ENCODE measurements at places on chromosomes 4 and X.

GRCh38 chrX:11143931-11144678 lies 33.0 kb downstream of the HCCS start:
- peak; percentile 11 for DNase-seq

GRCh38 chr4:87046121-87046551 lies 111.3 kb downstream of the AFF1 start:
- no peak for DNase-seq

GRCh38 chr4:102551958-102552565 lies 50.9 kb downstream of the NFKB1 start:
- DNase-seq, result no peak

DNA sequence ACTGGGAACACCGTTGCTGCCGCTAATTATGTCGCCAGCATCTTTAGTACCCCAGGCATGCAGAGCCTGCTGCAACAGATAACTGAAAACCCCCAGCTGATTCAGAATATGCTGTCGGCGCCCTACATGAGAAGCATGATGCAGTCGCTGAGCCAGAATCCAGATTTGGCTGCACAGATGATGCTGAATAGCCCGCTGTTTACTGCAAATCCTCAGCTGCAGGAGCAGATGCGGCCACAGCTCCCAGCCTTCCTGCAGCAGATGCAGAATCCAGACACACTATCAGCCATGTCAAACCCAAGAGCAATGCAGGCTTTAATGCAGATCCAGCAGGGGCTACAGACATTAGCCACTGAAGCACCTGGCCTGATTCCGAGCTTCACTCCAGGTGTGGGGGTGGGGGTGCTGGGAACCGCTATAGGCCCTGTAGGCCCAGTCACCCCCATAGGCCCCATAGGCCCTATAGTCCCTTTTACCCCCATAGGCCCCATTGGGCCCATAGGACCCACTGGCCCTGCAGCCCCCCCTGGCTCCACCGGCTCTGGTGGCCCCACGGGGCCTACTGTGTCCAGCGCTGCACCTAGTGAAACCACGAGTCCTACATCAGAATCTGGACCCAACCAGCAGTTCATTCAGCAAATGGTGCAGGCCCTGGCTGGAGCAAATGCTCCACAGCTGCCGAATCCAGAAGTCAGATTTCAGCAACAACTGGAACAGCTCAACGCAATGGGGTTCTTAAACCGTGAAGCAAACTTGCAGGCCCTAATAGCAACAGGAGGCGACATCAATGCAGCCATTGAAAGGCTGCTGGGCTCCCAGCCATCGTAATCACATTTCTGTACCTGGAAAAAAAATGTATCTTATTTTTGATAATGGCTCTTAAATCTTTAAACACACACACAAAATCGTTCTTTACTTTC lies 1.8 kb downstream of the UBQLN2 start:
- DNase-seq, result no peak

GRCh38 chrX:13397878-13398818 lies 78.3 kb upstream of the ATXN3L start:
- DNase-seq, result no peak

DNA sequence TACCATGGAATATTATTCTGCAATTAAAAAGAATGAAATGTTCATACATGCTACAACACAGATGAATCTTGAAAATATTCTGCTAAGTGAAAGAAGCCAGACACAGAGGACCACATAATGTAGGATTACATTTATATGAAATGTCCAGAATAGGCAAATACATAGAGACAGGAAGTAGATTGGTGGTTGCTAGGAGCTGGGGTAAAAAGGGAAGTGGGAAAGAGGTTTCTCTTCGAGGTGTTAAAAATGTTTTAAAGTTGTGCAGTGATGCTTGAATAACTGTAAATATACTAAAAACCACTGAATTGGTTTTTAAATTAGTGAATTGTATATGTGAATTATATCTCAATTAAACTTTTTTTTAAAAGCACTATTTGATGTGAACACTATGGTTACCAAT lies 3.6 kb upstream of the NXT2 start:
- DNase-seq, result no peak

DNA sequence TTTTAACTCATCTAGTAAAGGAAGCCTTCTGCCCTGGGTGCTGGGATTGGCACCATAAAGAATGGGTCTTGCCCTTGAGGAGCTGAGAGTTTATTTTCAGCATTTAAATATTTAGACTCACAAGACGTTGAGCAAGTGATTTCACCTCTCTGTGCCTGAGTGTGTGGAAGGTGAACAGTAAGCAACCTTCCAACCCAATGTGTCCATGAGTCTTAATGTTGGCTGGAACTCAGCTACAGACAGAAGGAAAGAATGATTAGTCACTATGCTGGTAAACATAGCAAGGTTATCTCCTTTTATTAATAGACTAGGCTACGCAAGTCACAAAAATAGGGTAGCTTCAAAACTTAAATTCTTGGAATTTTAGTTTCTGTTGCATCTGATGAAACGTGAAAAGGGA lies 277.4 kb upstream of the GATB start:
- no peak for DNase-seq

GRCh38 chr4:161005746-161006145 lies 1158.1 kb downstream of the FSTL5 start:
- DNase-seq, result no peak

- no peak for DNase-seq
Observed at GRCh38 chrX:6052111-6052745, 176.4 kb downstream of the NLGN4X start.

DNA sequence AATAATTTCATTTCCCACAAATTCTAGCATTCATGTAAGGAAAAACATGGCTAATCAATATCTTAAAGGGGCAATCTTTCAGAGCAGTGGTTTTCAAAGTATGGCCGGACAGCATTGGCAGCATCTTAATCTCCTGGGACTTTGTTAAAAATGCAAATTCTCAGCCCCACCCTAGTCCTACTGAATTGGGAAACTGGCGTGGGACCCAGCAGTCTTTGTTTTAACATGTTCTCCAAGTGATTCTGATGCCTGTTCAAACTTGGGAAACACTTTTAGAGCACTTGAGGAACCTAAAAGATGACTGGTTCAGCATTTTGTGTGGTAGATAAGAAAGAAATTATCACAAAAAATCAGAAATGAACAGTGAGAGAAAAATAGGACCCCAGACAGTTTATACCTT lies 65.7 kb downstream of the ZFX start:
- no peak for DNase-seq

DNA sequence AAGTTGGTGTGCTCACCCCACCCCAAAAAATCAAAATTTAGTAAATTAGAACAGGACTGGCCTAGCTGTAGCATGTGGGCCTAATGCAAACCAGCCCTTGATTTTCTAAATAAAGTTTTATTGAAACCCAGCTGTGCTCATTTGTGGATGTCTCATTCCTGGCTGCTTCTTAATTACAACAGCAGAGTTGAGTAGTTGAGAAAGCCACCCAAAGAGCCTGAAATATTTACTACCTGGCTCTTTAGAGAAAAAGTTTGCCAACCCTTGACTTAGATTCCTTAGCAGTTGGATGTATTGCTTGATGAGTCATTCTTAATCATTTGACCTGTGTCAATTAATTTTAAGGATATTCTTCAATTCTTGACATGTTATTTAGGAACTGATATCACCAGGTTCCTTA lies 168.3 kb upstream of the PUDP start:
- DNase-seq, result no peak

DNA sequence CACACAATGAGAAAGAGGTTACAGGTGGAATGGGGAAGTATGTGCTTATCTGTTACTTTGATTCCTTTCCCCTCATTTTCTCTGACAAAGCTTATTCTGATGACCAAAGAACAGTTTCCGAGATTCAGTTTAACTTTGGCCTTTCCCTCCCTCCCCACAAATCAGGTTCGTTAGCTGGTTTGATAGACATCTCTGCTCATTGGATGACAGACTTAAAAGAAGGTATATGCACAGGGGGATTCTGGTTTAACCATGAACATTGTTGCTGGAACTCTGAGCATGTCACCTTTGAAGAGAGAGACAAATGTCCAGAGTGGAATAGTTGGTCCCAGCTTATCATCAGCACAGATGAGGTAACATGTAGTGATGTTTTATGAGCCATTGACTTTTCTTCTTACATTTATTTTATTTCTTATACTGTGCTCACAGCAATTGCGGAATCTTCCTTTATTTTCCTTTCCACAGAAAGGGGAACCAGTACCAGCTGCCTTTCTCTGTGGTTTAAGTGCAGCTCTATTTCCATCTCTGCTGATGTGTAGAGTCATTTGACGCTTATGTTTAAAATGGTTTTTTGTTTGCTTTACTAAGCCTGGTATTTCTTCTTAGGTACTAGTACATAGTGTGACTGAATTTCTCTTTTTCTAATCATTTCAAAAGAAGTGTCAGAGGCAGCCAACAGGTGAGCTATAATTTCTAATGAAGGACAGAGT lies 125.0 kb downstream of the AKAP4 start:
- no peak for DNase-seq

DNA sequence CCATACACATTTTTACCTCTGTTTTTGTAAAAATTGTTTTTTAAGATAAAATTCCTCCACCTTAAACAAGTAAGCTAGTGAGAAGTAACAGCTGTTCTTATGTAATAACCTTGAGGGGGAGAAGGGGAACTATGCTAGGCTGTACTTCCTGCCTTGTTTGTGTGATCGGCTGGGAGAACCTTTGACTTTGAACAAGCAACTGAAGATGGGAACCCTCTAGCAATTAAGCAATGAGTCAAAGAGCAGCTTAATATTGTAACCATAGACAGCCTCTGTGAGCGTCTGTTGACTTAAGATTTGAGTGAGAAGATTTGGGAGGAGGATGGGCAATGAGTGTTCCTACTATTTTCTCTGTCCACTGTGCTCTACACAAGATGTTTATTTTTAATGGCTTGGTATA lies 135.1 kb downstream of the SCLT1 start:
- no peak for DNase-seq

- DNase-seq, result no peak
Observed at GRCh38 chr4:51867689-51868448, 24.9 kb downstream of the DCUN1D4 start.

DNA sequence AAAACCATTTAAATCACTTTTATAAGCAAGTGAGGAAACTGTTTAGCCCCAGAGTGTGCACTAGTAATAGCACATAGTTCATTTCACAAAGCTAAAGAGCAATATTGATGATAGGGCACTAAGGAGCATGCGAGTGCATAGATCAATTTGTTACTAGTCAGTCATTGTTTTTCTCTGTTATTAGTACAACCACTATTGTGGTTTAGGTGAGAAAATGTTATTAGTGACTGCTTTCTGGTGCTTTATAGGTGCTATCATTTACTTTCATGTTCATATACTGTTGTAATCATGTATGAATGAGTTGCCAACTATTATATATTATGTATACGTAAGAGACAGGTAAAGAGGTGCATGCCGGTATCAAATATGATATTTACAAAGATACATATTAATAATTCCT lies 113.8 kb downstream of the CCSER1 start:
- DNase-seq, result no peak

DNA sequence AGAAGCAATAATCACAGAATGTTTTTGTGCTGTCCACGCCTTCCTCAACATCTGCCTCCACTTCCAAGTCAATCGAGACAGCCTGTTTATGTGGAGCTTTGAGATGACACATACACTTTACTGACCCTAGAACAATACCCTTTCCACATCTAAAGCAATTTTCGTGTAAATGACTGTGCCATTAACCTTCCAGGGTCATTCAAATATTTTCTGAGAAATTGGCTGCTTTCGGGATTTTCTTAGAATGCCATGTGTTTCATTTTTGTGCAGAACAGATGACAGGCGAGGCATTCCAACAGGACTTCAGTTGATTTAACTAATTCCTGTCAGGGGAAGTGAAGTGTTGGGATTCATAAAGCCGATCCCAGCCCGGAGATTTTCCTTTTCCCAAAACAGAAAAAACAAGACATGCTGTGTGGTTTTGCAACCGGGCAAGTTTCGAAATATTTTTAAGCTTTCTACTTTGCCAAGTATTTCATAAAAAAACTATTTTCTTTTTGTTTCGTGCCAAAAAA lies 73.9 kb downstream of the SORBS2 start:
- no peak for DNase-seq

GRCh38 chr4:151687021-151687640 lies 73.7 kb downstream of the GATB start:
- no peak for DNase-seq

DNA sequence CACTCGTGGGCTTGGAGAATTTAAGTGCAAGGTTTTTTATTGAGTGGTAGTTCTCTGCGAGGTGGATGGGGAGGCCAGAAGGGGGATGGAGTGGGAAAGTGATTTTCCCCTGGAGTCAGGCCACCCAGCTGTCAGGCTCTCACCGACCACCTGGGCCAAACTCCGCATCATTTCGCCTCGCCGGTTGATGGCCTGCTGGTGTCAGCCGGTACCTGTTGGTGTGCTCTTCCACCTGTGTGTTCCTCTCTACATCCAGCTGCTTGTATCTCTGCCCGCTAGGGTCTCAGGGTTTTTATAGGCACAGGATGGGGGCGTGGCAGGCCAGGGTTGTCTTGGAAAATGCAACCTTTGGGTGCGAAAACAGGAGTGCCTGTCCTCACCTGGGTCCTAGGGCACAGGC lies 200.9 kb downstream of the DACH2 start:
- no peak for DNase-seq

GRCh38 chr4:48722509-48723446 lies 57.3 kb downstream of the FRYL start:
- no peak for DNase-seq

- no peak for DNase-seq
Observed at GRCh38 chr4:130071746-130072145, 975.8 kb downstream of the C4orf33 start.

- DNase-seq, result no peak
Observed at GRCh38 chr4:89007338-89007939, 49.5 kb downstream of the FAM13A start.

DNA sequence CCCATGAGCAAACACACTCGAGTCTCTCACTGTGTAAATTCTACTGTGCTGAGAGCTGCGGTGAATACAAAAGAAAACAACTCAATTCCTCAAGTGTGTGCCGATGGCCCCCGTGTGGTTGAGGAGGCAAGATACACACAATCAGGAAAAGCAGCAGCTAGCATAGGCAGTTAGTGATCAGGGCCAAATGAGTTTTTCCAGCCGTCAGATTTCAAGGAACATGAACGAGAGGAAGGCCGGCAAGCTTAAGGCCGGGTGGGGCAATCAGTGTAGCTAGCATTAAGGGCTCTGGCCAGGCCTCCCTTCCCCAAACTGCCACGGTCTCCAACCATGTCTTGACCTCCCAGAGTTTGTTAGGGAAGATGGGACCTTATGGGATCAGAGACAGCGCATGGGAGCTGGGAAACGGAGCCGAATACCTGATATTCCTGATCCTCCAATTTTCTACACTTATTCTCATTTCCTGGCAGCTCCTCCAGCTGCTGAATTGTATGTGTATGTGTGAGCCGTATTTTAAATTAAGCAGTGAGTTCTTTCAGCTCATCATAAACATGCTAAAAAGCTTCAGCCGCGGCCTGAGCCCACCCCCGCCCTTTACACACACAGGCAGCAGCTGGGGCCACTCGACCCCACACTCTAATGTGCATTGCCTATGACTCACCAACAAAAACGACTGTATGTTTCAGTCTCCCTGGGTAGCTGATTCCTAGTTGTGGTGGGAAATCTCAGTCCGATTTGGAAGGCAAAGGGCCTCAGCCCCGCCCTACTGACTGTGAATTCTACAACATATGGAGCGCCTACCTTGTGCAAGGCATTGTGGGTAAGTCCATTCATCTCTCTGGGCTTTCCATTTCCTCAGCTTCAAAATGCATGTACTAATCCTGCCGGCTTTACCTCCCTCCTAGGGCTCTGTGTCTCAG lies 59.9 kb downstream of the RTL9 start:
- no peak for DNase-seq

- no peak for DNase-seq
Observed at GRCh38 chr4:149719806-149720205, 95.8 kb downstream of the IQCM start.

Data from activated CD4-positive, alpha-beta T cell treated with anti-CD3 and anti-CD28 coated beads for 4 hours (primary cell).